Skeletal muscle tissue (tissue), 5 donors: ENCODE measurements at places on chromosomes 2 and 18. TPM values are rescaled to one million over a fixed set of nuclear protein-coding genes. Genes with fewer than 3 reads are reported as not detected.

CCDC141 gene
- 61.6 TPM for total RNA-seq

SPDYA gene
- total RNA-seq, result 1.0 TPM

SOCS6 gene
- 17.7 TPM for total RNA-seq

LRRTM1 gene
- total RNA-seq, result under 0.01 TPM

EGR4 gene
- not detected for total RNA-seq

HJURP gene
- 3.1 TPM for total RNA-seq

EMILIN1 gene
- 61.6 TPM for total RNA-seq
